Right renal pelvis (tissue), 4 donors: ENCODE measurements at places on chromosomes 11 and 22.

DNA sequence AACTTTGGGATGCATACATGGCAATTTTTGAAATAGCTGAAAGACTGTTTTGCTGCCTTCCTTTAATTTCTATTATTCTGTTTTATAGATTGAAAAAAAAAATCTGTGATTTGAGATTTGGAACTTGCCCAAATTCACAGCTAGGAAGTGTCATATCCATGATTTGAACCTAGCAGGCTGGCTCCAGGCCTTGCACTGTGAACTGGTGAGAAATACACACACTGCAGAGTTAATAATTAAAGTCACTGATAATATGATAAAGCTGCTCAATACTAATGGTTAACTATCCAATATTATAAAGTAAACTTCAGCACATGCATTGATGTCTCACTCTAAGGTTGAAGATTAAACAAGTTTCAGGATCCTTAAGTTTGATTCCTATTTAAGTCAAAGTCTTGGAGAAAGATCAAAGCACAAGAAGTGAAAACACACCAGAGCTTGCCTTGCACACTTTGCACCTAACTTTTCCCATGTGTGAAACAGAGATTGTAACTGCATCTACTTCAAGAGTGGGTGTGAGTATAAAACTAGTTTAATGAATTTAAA is 150.6 kb upstream of the CCDC179 start:
- DNase-seq, result no peak

- DNase-seq, result no peak
Observed at GRCh38 chr22:32613773-32614392, 139.3 kb downstream of the FBXO7 start.

DNA sequence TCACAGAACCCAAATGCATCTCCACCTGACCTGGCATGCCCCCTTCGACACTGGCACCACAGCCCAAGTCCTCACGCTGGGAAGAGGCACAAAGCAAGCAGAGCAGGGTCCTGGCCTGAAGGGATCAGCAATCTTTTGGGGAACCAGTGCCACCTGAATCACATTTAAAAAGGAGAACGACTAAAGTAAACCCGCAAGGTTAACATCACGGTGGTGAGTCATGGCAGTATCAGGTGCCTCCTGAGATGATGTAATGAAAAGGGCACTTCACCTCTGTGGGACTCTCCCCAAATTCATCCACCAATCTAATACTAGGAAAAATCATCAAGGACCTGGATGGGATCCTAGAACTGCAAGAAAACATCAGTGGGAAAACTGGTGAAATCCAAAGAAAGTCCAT is 44.9 kb downstream of the PACSIN2 start:
- DNase-seq, result no peak

- DNase-seq, result no peak
Observed at GRCh38 chr22:36552289-36552688, 23.3 kb upstream of the EIF3D start.

GRCh38 chr11:12842933-12843636 is 166.0 kb upstream of the RASSF10 start:
- peak; percentile 48 for DNase-seq

GRCh38 chr11:64131683-64132190 is 34.2 kb downstream of the MACROD1 start:
- DNase-seq, result no peak

DNA sequence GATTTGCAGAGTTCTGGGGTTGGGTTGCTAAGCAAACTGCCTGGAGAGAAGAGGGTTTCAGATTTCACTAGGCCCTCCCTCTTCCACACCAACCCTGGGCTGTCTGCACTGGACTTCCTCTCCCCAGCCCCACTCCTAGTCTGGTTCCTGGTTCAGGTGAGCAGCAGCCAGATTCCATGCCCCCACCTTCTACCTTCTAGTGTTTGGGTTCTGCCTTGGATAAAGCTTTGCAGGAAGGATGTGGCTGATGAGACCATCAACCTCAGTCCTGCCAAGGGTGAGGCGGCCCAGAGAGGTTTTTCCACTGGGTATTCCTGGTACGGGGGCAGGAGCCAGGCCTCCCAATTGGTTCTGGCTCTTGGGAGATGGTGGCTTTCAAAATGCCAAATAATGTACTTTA is 68.3 kb downstream of the BCR start:
- no peak for DNase-seq

DNA sequence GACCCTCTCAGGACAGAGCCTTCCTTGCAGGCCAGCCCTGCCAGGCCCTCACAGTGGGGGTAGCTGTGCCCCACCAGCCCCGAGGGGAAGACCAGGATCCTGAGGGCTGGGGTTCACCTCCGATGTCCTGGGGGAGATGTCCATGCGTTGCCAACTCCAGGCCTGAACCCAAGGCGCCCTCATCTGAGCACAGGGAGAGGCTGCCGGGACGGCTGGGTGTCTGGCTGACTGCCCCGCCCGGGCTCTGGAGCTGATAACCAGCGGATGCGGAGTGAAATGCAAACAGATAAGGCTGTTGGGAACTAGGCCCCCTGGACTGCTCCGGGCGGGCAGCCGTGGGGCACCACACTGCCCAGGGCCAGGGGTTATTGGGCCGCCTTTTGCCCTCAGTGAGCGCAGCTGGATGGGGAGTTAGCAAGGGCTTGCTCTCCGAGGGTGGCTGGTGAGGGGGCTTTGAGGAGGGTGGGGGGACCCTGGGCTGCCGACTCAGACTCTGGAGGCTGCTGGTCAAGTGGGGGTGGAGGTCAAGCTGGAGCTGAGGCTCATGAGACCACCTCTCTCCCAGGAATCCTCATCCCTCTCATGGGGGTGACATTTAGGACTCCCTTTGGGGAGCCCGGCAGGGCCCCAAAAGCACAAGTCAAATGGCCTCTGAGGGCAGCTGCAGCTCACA is 5.6 kb upstream of the MUC6 start:
- no peak for DNase-seq

DNA sequence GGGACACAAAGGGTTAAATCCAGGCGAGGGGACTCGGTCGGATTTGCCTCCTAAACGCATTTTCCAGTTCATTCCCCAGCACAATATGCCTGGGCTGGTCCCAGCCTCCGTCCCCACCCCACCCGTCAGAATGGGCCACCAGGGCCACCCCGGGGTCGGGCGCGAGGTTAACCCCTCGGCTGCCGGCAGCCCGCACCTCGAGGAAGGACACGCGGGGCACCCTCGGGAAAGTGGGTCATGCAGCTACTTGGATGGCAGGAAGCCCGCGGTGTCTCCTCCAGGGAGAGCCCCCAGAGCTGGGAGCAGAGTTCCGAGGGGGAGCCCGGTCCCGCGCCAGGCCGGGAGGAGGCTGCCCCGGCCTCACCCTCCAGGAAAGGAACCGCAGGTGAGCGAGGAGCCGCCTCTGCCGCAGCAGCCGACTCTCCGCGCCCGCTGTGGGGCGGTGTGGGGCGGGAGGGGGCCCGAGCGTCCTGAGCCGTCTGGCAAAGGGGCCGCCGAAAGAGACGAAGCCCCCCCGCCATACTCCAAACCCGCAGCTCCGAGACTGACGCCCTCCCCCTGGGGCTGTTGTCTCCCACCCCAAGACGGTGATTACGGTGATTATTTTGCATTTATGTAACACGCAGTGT is 1.4 kb downstream of the NECTIN1 start:
- DNase-seq, result no peak

DNA sequence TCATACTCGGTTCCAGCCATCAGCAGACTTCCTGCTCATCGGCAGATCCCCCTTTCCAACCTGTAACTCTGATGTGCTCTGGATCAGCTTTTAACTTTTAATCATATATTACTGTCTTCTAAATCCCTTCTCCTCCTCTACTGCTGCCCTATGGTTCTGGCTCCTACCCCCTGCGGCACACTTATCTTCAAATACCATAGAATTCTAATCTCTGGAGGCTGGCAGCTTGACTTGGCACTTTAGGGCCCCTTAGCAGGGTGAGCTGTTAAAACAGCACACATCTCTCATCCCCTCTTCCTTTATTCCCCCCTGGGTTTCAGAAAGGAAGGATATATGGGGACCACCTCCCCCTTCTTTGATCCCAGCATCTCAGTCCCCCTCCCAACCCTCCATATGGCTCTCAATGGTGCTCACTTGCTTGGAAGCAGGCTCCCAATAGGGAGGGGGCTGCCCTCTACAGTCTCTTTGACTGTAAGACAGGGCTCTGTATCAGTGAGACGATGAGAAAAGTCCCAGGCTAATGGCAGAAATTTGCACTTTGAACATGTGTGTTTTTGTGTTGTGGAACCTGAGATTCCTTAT is 4.4 kb upstream of the CNTF start:
- DNase-seq, result no peak

DNA sequence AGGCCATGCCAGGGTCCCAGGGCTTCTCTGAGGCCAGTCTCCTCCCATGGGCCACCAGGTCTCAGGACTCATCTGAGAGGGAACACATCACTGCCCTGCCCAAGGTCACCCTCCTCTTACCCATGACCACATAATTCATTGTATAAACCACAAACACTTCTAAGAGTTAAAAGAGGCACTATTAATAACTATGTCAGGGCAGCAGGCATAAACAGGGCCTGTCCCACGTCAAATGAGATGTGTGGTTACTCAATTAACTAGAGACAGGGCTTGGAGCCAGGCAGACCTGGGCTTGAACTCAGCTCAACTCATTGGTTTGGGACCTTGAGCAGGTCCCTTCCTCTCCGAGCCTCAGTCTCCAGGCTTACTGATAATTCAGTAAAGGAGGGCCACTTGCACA is 33.1 kb downstream of the ARAP1 start:
- DNase-seq, result no peak
